NCI-H1694 (cell line): ENCODE measurements at places on chromosomes 7 and 10.

DNA sequence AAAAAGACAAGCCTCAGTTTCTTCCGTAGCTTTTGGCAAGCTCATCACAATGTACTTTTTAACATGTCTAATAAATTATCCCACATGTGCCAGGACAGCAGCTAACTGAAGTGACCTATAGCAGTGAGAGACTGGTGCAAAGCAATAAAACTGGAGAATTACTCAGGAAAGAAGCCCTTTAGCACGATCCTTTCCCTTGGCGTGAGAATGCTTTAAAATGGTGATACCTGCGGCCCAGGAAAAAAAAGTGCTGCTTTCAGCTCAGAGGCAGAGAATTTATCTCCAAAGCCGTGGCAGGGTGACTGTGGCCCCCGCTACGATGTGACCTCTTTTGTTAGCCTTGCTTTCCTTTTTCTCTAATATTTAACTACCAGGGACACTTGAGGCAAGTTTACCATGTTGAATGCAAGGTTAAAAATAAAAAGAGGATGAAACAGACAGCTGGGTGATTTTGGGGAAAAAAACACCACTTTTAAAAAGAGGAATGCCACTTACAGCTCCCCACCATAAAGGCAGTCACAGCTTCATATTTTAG lies 184.0 kb downstream of the FANK1 start:
- no peak for DNase-seq

DNA sequence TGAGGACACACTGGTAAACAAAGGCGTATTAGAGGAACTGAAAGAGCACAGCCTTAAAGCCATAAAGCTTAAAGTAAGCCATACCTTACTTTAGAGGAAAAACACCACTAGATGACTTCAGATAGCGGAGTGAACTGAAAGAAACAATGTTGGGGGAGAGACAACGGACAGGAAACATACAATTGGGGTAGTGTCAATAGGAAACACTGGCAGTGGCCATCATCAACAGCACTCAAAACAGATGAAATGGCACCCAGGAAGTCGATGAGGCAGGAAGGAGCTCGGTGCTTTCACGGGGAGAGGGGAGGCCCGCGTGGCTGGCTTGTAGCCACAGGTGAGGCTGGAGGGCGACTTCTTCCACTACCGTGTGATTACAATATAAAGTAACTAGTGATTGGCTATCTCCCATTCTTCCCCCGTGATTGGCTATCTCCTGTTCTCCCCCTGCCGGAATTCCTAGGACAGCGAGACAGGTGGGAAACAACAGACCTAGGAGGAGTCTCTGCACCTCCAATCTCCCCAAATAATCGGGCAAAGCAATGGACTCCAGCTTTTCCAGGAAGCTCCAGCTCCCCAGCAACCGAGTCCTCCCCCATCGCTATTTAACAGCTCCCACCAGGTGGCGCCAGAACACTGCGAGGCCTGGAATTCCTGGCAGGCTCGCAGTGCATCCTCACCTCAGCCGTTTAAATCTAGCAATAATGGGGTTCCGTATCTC lies 2.4 kb upstream of the TAS2R38 start:
- DNase-seq, result peak; percentile 48

GRCh38 chr10:78124167-78124566 lies 90.5 kb downstream of the RPS24 start:
- DNase-seq, result no peak

GRCh38 chr7:64515330-64515729 lies 47.5 kb downstream of the ZNF680 start:
- no peak for DNase-seq

- DNase-seq, result no peak
Observed at GRCh38 chr7:92645114-92646061, 55.2 kb upstream of the FAM133B start.

DNA sequence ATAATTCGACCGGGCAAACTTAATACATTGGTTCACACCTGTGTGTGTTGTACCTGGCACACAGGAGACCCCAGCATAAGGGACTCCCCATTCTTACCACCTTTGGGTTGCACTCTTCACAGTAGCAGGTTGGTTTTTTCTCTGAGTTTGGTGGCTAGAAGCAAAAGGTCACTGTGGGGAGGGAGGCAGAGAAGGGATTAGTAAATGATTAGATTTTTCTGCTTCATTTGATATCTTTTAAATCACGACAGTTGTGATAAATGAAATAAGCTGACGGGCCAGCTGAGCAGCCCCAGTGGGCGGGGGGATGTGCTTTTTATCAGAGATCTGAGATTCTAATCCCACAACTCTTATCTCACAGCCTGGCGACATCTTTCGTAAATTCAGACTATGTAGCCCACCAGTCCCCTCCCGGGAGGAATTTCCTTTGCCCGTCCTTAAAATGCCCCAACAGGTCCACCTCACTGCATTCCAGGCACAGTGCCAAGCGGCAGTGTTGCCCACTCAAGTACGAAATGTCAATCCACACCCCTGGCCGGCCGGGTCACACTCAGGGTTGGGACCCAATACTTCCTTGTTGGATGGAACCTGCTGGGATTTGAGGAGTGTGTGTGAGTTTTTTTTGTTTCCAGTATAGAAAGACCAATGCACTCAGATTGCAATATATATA lies 10.5 kb upstream of the KCP start:
- no peak for DNase-seq

DNA sequence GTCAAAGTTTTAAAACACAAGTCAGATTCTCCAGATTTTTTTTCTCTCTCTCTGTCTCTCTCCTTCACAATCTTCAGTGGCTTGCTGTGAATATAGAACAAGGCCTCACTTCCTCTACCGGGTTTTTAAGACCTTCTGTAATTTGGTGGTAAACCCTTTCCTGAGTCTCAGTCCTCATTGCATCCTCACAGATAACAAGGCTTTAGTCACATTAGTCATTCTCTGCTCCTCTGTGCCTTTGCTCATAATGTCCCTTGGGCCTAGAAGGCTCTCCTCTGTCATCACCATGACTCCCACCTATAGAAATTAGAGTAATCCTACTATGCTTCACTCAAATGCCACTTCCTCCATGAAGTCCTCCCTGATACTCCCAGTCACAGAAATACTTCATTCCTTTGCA lies 172.7 kb upstream of the HPS1 start:
- DNase-seq, result no peak

DNA sequence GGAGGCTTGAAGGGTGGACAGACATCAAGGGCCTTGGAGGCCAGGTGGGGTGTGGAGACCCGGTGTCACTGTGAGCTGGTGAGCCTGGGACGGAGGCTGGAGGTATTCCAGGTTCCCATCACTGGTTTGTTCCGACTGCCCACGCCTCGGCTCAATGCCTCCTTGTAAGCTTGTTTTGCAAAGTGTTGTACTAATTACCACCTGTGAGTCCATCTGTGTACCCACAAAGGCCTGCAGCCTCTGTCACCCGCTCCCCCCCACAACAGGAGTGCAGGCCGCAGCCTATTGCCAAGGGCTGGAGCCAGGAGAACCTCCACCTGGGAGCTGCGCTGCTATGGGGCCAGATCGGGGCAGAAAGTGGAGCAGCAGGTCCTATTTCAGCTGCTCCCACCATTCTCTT lies 521.8 kb upstream of the DPP6 start:
- no peak for DNase-seq

GRCh38 chr7:130853503-130854279 lies 119.7 kb upstream of the KLF14 start:
- DNase-seq, result no peak

DNA sequence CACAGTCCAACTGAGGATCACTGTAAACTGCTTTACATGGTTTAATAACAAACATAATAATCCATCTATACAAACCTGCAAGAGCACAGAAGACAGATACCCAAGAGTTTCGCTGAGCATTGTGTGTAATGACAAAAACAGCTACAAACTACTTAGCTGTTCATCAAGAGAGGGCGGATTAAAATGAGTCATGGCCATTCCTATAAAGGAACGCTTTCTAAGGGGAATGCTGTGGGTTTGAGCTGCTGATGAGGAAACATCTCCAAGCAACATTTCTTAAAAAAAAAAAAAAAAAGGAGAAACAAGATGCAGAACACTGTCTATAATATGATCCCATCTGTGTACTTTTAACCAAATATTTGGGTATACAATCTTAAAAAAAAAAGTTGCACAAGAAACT lies 33.8 kb downstream of the VOPP1 start:
- DNase-seq, result no peak

GRCh38 chr10:5592070-5592469 lies 67.3 kb downstream of the CALML3 start:
- no peak for DNase-seq

DNA sequence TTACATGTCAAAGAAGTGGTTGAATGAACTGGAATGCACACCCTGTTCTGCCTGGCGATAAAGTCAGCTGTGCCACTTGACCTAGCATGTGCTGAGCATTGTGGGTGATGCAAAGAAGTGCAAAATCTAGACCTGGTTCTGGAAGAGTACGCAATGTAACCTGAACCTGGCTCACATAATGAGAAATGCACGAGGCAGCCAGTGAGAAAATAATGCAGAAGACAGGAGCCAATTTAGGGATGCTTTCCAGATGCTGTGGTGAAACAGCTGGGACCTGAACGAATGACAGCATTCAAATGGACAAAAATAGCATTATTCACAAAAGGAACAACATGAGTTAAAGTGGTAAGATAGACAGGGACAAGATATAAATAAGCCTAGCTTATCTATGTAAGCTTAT lies 402.6 kb downstream of the SORCS1 start:
- no peak for DNase-seq

- no peak for DNase-seq
Observed at GRCh38 chr7:76285604-76286374, 16.7 kb upstream of the HSPB1 start.

GRCh38 chr7:2379821-2380450 lies 23.5 kb upstream of the CHST12 start:
- no peak for DNase-seq

DNA sequence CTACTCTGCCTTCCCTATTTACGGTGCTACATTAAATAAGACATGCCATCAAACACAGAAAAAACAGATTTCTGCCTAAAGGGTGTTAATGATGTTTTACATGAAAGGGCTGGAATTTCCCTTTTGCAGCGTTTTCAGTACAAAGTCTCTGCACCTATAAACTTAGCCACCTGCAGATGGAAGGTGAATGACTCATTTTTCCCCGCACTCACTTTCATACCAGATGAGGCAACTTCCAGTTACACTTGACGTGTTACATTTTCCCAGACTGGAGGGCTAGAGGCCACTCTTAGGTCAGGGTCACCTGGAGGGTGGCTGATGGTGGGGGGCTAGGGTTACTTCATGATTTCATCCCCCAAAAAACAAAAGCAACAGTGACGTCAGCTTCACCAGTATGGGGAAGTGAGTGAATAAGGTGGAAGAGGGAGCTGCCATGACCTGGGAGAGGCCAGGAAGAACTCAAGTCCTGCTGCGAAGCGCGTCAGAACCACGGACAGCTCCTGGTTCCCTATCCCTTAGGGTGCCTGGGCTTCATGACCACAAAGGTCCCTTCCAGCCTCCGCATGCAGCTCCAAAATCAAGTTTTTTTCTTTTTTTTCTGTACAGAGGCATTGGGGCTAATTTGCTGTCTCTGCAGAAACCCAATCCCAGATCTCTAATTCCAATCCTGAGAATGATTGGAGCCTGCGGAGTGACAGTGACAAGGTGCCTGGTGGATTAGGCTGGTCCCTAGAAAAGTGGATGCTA lies 94.0 kb downstream of the ADARB2 start:
- DNase-seq, result no peak

GRCh38 chr10:44618910-44619309 lies 234.0 kb upstream of the CXCL12 start:
- DNase-seq, result no peak

DNA sequence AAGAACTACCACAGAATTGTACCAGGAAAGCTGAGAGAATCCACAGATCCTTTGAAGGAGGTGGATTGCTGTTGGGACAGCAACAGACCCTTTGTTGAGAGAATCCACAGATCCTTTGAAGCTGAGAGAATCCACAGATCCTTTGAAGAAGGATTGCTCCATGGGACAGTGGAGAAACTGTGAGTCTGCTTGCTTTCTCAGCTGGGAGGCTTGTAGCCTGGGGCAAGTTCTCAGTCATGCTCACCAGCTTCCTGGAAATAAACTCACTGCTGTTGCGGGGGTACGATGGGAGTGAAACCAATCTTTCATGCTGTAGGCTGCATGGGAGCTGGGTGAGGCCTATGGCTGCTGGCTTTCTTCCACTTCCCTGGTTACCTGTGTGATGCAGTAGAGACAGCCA lies 106.3 kb downstream of the C7orf25 start:
- no peak for DNase-seq
